RCC 7860 (cell line): ENCODE measurements at places on chromosomes 5 and 9.
A peak's percentile ranks its signal among the peaks of the same experiment; 100 is the strongest.

GRCh38 chr9:89080193-89080592 is 88.9 kb downstream of the S1PR3 start:
- no peak for DNase-seq

DNA sequence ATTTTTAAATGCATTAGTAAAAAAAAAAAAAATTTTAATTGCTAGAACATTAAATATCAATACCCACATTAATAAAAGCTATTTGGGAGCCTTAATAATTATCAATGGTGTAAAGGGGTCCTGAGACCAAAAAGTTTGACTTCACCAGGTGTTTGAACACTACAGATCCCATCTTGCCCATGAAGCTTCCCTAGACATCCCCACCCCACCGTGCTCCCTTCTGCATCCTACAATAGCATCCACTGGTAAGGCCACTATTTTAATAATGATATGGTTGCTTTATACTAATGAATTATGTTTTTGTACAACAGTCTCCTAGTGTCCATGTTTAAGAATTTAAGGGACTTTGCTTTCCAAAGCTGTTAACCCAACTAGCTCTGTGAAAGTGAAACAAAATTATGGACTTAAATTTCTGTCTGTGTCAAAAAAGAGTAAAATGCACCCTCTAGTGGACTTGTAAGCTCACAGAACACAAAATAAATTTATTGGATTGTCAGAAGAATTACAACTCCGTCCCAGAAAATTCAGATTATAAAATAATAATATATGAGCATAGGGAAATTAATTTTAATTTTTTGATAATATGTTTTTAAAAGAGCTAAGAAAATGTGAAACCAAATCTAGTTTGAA is 76.0 kb downstream of the ARL15 start:
- DNase-seq: no peak

GRCh38 chr5:73338256-73339050 is 110.1 kb downstream of the FOXD1 start:
- DNase-seq: no peak

GRCh38 chr9:79617395-79617794 is 45.6 kb downstream of the TLE4 start:
- DNase-seq: no peak

DNA sequence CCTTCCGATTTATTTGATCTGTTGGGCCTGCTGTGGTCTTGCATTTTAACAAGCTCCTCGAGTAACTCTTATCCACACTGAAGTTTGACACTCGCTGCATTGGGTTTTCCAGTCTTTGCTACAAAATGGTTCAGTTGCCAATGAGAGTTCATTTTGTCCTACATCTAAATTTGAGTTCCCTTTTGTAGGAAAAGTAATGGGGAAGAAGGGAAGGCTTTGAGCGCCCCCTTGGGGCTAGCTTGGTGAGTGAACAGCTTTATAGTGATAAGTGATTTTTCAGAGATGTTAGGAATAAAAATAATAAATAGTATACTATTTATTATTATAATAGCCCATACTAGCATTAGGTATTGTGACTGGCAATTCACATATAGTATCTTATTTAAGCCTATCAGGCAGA is 89.9 kb upstream of the GNAQ start:
- peak; percentile 39 for DNase-seq

DNA sequence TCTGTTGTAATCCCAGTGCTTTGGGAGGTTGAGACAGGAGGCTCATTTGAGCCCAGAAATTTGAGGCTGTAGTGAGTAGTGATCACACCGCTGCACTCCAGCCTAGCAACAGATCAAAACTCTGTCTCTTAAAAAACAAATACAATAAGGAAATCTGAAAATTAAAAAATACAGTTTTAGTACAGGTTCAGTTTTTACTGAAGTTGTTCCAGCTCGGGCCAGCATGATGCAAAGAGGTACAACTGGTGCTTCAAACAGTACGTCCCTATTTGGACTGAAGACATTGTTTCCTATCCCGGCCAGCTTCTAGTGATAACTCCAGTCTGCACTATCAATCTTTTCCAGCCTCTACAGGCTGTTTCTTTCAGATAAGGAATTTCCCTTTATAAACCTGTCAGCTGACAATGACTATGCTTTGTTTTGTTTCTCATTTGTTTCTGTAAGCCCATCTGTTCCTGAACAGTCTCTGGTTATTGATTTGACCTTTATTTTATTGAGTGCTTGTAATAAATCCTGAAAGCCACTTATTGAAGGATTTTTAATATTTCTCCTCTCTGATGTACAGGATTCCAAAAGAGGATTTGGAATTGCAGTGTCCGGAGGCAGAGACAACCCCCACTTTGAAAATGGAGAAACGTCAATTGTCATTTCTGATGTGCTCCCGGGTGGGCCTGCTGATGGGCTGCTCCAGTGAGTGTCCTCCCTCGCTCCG is 41.9 kb downstream of the TJP2 start:
- DNase-seq: no peak

GRCh38 chr5:140011297-140011802 is 31.7 kb downstream of the NRG2 start:
- peak; percentile 59 for DNase-seq
